Tongue (tissue), 3 donors: ENCODE measurements at places on chromosomes 12 and 14.
A peak's percentile ranks its signal among the peaks of the same experiment; 100 is the strongest.

DNA sequence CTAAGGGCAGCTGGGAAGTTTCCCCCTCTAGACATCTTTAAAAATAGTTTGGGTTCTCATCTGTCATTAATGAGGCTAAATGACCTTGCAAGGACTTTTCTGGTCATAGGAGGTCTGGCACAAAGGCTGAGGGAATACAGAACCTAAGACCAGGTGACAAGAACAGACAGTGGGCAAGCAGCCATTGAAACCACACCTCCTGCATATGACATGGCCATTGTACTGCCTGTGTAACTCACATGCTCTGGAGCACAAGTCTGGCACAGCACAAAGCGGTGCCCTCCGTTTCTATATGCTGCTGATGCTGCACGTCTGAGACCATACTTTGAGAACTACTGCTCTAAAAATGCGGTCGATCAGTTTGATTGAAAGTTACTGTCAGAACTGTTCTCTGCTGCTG lies 143.3 kb downstream of the APAF1 start:
- peak; percentile 42 for DNase-seq

GRCh38 chr14:70856851-70857495 lies 47.7 kb upstream of the MAP3K9 start:
- DNase-seq, result no peak

- DNase-seq, result no peak
These were observed 118.0 kb downstream of the TBX5 start for GRCh38 chr12:114287821-114288525.

DNA sequence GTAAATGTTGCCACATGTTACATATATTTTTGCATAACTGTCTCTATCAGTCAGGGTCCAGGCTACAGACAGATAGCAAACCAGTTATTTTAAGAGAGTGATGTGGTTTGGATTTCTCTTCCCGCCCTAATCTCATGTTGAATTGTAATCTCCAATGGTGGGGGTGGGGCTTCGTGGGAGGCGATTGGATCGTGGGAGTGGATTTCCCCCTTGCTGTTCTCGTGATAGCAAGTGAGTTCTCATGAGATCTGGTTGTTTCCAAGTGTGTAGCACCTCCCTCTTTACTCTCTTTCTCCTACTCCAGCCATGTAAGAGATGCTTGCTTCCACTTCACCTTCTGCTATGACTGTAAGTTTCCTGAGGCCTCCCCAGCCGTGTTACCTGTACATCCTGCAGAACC lies 704.2 kb upstream of the TBX3 start:
- DNase-seq, result no peak

DNA sequence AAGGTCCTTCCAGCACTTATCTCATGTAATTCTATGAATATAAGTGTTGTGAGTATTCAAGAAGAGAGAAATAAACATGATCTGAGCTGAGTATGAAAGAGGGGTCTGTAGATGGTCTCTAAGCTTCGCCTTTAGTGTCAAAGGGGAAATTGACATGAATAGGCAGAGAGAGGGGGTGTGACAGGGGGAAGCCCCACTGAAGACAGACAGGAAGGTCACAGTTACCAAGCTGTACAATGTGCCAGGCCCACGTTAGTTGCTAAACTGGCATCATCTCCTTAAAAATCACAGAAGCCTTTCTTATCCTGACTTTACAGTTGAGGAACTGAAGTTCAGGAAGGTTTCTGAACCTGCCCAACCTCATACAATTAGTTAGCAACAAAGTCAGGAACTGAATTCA lies 7.6 kb downstream of the ARHGEF40 start:
- DNase-seq, result no peak

DNA sequence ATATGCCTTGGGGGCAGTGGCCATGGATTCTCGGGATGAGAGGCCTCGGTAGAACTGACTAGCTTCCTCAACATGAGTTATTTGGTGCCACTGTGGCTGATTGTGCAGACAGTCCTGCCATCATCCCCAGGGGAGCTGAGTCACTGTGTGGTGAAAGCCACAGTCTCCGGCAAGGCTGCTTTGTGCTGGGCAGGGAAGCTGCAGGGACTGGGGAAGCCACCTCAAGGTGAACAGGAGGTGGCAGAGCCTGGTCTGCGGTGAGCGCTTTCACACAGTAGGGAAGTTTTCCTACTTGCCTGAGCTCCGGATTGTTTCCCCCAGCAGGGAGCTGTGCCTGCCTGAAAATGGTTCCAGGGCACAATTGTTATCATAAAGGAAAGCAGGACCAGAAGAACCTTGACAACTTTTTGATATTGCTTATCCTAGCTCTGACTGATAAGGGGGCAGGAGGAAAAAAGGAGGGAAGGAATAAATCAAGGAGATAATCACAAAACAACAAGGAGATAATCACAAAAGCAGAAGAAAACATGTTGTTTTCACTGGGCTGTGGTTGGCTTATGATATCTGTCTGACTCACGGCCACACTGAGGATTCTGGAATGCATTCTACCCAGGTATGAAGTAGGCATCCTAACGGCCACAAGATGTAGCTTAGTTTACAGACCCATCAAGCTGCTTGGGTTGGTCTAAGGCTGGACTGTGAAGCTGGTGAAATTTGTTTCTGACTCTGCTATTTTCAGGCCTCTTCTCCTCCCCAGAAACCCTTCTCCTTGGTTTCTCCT lies 32.2 kb upstream of the GNG2 start:
- DNase-seq, result no peak

DNA sequence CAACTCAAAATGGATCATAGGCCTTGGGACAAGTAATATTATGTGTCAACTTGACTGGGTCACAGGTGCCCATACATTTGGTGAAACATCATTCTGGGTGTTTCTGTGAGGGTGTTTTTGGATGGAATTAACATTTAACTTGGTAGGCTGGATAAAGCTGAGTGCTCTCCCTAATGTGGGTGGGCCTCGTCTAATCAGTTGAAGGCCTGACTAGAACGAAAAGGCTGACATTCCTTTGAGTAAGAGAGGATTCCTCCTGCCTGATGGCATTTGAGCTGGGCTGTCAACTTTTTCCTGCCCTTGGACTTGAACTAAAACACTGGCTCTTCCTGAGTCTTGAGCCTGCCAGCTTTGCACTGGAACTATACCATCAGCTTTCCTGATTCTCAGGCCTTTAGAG lies 93.4 kb upstream of the ESRRB start:
- no peak for DNase-seq

- no peak for DNase-seq
These were observed 1.9 kb upstream of the KDM2B start for GRCh38 chr12:121582583-121583333.
